Stimulated activated CD8-positive, alpha-beta memory T cell treated with anti-CD3 and anti-CD28 coated beads, Interleukin-15, amount 100 ng/mL, for 4 hours (primary cell): ENCODE measurements at places on chromosomes 12 and 14.
A peak's percentile ranks its signal among the peaks of the same experiment; 100 is the strongest.

DNA sequence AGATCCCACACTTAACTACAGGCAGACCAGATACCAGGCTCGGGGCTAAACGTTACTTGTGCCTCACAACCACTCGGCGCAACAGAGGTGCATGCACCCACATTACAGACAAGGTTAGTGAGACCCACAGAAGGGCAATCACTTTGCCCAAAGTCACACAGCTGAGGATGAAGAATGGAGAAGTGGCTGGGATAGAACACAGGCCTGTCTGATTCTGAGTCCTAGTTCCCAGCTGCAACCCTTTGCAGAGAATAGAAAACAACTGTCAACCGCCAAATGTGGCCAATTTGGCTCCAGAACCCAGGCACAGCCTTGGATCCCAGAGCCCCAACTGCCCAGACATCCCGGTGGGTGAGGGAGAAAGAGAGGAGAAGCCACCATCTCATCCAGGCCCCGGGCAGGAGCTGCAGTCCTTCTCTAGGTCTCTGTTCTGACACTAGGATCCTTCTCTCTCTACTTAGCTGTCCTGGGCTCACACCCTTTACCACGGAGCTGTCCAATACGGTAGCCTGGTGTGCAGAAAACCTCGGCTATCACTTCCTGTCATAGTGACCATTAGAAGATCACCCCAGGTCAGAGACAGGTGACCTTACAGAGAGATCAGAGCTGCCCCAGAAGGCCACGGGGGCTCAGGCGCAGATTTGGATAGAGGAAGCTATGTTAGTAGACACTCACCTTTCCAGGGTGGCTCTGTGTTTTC lies 59.1 kb downstream of the FAM222A start:
- DNase-seq: no peak

- DNase-seq: no peak
Measured at GRCh38 chr12:55906056-55906455, 21.6 kb downstream of the PYM1 start.

- no peak for DNase-seq
Measured at GRCh38 chr12:82852529-82852928, 165.8 kb downstream of the TMTC2 start.

DNA sequence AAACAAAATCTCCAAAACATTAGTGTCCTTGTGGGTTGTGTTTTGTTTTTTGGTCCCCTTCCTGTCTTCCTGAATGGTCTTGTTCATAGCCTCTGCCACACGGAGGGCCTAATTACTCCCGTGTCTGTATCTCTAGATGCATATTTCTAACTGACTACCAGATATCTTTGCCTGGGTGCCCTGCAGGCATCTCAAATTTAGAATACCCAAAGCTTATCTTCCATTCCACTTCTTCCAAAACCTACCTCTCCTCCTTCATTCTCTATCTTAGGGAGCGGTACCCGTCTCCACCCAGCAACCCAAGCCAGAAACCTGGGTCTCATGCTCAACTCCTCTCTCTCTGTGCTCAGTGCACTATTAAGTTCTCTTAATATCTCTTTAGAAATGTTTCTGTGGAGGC lies 10.9 kb upstream of the METAP2 start:
- DNase-seq: no peak

DNA sequence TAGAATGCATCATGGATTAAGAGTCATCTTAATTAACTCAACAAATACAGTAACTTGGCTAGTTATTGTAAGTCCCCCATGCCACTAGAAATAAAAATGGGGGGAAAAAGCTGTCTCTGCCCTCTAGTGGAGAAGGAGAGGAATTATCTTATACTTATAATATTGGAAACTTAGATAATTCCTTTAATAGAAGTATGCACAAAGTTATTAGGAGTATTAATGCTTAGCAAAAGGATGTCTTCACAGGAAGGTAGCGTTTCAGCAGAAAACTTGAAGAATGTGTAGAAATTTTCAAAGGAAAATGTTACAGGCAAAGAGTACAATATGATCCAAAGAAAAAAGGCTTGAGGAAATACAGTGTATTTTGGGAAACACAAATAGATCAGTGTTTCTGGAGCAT lies 19.8 kb downstream of the OR5AU1 start:
- no peak for DNase-seq

DNA sequence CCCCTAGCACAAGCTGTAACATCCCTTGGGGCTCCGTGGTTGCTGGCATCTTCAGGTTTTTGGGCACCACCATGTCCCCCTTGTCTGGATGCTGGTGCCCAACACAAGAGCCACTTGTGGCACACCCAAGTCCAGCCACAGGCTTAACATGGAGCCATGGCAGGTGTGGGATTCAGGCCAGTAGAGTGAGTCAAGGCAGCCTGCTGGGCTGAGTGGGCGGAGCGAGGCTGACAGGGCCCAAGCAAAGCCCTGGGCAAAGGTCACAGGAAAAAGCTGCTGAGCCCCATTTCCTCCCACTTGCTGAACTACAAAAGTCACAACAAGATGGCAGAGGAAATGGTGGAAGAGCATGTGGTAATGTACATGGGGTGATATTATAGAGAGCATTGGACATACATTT lies 950.7 kb upstream of the FLRT2 start:
- DNase-seq: no peak

DNA sequence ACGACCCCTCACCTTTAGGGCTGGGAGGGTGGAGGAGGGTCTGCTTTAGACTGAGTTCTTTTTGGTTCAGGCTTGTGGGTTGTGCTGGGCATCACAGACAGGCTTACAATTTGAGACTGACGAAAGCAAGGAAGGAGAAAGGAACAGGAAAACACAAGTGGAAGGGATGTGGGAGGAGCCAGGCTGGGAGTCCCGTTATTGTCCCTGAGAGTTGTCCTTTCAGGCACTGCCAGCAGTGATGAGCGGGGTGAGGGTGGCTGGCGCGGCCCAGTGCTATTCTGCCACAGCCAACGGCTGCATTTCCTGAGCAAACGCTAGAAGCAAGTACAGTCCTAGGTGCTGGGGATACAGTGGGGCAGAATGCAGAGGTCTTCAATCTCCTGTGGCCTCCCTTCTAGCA lies 29.2 kb upstream of the TSPAN9 start:
- no peak for DNase-seq

DNA sequence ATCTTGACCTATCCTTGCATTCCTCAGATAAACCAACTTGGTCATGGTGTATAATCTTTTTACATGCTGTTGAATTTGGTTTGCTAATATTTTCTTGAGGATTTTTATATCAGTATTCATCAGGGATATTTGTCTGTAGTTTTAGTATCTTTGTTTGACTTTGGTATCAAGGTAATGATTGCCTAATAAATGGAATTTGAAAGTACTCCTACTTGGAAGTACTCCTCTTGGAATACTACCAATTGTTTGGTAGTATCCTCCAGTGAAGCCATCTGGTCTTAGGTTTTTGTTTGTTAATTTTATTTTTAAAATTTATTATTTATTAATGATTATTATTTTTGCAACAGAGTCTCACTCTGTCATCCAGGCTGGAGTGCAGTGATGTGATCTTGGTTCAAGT lies 85.0 kb downstream of the ATF7IP start:
- DNase-seq: no peak

GRCh38 chr12:10027311-10027710 lies 3.2 kb upstream of the CLEC9A start:
- no peak for DNase-seq

GRCh38 chr12:117686911-117687377 lies 281.8 kb downstream of the KSR2 start:
- DNase-seq: no peak

- no peak for DNase-seq
Measured at GRCh38 chr12:121942145-121942718, 23.8 kb downstream of the CFAP251 start.

- DNase-seq: no peak
Measured at GRCh38 chr12:61871485-61871810, 388.8 kb upstream of the USP15 start.

GRCh38 chr14:63966407-63966806 lies 113.6 kb downstream of the SYNE2 start:
- no peak for DNase-seq

DNA sequence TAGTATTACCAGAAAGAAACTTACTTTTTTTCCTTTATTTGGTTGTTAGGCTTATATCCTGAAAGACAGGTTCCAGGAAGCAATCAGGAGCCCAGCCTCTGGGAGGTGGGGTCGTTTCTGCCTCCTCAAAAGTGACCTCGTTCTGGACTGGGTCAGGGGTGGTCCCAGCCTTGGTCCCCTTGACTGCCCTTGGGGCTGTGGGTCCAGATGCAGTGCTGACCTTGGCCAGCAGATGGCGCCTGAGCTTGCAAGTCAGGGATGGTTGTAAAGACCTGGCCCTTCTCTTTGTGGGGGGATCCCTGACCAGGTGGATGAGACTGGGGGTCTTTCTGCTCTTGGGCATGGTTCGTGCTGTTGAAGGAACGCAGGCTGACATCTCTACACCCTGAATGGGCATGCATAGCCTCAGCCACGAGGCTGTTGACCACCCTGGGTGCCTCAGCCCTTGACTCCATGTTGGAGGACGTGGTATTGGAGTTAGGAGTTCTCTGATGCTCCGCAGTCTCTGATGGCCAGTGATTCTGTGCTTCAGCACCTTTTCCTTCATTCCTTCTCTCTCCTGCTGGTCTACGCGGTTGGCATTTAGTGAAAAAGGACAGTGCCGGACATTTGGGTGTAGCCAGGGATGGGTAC lies 62.4 kb downstream of the ADCK1 start:
- DNase-seq: peak; percentile 17

DNA sequence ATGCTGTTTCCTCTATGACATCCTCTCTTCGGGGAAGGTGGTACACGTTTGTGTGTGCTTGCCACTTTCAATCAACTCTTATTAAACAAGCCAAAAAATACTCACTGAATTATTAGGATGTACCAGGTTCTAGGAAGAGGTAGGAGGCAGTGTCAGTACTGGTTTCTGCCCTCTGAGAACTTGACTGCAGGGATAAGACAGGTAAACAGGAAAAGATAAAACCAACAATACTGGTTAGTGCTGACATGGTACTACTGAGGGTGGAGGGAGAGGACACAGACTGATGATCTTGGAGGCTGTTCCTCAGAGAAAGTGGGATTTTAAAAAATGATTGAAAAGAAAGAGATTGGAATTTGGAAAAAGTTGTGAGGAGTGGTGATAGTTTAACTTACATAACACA lies 295.2 kb upstream of the PWP1 start:
- DNase-seq: no peak

DNA sequence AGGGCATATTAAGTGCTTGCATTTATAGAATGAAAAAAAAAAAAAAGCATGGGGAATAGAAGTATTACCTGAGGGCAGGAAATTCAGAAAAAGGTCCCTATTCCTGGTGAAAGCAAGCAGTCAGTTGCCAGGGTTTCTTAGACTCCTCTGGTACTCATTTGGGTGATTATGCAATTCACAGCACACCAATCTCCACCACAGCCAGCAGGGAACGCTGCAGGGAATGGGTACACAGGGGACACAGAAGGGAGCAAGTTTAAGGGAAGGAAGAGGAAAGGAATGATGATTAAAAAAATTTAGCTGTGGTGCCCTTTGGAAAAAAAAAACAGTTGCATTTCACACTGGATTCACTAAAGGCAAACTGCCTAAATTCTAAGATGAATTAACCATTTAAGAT lies 14.2 kb downstream of the BLTP3B start:
- DNase-seq: no peak

GRCh38 chr12:51847643-51848325 lies 734 bp downstream of the FIGNL2 start:
- no peak for DNase-seq

DNA sequence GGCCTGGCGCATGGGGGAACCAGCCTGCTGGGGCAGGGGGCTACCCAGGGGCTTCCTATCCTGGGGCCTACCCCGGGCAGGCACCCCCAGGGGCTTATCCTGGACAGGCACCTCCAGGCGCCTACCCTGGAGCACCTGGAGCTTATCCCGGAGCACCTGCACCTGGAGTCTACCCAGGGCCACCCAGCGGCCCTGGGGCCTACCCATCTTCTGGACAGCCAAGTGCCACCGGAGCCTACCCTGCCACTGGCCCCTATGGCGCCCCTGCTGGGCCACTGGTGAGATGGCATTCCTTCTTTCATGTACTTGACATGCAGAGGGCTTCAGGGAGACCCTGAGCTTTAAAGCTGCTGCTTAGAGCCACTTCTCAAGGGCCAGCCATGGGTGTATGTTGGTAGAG lies 9.0 kb downstream of the LGALS3 start:
- no peak for DNase-seq

DNA sequence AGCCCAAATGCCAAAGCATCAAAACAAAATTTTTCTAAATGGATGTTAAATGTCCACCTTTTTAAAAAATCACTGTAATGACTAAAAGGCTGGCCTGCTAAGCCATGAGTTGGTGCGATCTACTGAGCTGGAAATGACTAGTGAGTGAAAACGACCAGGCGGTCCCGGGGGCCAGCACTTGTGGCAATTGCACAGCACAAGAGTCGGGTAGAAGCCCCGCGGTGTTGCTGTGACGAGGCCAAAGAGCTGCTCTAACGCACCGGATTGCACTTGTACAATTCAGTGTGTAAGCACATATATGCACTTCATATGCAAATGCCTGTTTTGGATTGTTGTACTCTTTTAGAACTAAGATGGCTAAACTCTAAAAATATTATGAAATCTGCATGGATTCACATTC lies 64.1 kb upstream of the DYNC1H1 start:
- DNase-seq: no peak

- no peak for DNase-seq
Measured at GRCh38 chr12:94874518-94875302, 128.8 kb downstream of the NDUFA12 start.

DNA sequence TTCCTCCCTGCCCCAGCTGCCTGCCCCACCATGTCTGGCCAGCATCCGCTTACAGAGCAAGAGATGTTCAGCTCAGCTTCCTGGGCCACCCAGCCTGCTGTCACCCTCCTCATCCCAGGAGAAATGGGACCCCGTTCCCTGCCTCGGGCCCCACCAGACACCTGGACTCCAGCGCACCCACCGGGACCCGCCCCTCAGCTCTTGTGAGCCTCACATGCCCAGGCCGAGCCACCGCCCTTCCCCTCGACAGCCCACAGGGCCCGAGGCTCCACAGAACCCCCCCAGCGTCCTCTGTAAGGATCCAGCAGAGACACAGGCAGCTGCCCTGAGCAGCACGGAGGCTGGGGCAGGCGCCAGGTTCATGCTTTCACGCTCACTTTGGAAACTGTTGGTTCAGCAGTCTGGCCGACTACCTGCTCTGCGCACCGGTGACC lies 18.4 kb upstream of the C14orf180 start:
- DNase-seq: no peak

DNA sequence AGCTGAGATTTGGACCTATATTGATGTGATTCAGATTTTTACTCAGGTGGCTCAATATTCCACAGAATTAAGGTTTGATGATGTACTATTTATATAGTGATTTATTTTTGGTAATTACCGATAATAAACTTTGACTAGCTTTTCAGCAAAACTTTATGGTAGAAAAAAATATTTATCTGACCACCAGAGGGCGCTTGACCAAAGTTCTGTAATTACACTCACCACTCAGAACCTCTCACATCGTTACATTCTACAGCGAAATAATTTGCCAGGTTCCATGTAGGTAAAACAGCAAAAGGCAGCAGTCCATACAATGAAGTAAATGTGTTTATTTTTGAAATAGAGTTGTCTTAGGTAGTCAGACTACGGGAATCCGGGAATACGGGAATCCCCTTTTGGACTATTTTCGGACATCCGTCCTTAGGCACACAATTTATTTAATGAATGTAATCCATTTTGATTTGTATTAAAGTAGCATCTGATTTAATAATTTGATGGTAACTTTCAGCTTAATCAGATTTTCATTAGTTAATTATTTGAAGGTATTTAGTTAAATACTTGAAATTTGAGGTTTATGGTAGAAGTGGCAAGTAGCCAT lies 143.0 kb upstream of the DDHD1 start:
- DNase-seq: no peak
